Type B pancreatic cell (in vitro differentiated cells): ENCODE measurements at places on chromosomes 13 and 19. TPM values are rescaled to one million over a fixed set of nuclear protein-coding genes. Genes with fewer than 3 reads are reported as not detected.

- peaks cover 4% of the 10 kb centered on the region for H3K36me3 ChIP-seq
- H3K27me3 ChIP-seq = no peaks in the 10 kb centered on the region
- no peak overlapping the region for H3K27ac ChIP-seq
- no peaks in the 10 kb centered on the region for H3K4me1 ChIP-seq
- DNase-seq = no peak
- H3K4me3 ChIP-seq = no peak overlapping the region
These were observed 53.6 kb downstream of the ZAR1L start for GRCh38 chr13:32261567-32261966.

- no peak overlapping the region for H3K4me3 ChIP-seq
- no peak overlapping the region for H3K27ac ChIP-seq
- no peaks in the 10 kb centered on the region for H3K27me3 ChIP-seq
- H3K4me1 ChIP-seq = peaks cover 6% of the 10 kb centered on the region
- DNase-seq = no peak
These were observed 530.6 kb downstream of the KLF12 start for GRCh38 chr13:73603646-73604045.

GRCh38 chr19:40143612-40144011 is 47.6 kb upstream of the MAP3K10 start:
- no peak for DNase-seq
- no peak overlapping the region for H3K4me3 ChIP-seq
- H3K4me1 ChIP-seq = no peaks in the 10 kb centered on the region
- no peaks in the 10 kb centered on the region for H3K36me3 ChIP-seq
- H3K27me3 ChIP-seq = peaks cover 26% of the 10 kb centered on the region

CDX2 gene
- 11.3 and 31.8 TPM in 2 replicates for total RNA-seq

MTMR6 gene
- 11.4 and 11.8 TPM in 2 replicates for total RNA-seq

ZNF99 gene
- total RNA-seq = not detected in 2 replicates
